ENCODE measurements at places on chromosomes 11 and 22.

DNA sequence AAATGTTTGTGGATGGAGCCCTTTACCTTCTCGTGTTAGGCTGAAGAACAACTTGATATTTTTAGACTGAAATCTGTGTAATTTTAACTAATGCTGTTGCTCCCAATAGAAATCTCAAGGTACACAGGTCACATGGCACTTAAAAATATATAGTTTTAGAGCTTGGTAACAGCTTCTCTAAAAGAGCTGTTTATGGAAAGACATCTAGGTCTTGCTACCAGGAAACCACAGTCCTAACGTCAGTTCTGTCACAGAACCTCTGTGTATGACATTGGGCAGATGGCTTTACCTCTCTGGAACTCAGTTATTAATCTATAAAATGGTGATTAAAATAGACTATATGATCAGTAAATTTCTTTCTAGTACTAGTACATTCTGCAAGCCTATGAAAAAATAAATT, 35.4 kb downstream of the PAK1 start:
- no peak for DNase-seq

DNA sequence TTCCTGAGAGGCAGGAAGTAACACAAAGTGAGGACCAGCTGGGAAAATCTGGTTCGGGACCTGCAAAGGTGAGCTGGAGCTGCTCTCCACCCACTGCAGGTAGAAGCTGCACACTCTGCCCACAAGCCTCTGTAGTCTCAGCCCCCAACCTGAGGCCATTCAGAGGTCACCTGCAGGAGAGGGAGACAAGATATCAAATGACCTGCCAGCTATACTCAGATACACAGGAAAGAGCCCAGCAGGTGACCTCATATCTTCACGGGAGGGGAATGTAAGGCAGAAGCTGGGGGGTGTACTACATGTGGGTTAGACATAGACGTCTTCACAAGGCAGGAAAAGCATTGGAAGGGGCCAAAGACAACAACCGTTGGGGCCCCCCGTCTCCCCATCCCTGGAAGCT, 86.1 kb downstream of the APIP start:
- DNase-seq = no peak

- DNase-seq = no peak
These were observed 151.5 kb downstream of the AASDHPPT start for GRCh38 chr11:106228996-106229395.

- DNase-seq = no peak
These were observed 14.4 kb upstream of the OR52K1 start for GRCh38 chr11:4467811-4468606.

DNA sequence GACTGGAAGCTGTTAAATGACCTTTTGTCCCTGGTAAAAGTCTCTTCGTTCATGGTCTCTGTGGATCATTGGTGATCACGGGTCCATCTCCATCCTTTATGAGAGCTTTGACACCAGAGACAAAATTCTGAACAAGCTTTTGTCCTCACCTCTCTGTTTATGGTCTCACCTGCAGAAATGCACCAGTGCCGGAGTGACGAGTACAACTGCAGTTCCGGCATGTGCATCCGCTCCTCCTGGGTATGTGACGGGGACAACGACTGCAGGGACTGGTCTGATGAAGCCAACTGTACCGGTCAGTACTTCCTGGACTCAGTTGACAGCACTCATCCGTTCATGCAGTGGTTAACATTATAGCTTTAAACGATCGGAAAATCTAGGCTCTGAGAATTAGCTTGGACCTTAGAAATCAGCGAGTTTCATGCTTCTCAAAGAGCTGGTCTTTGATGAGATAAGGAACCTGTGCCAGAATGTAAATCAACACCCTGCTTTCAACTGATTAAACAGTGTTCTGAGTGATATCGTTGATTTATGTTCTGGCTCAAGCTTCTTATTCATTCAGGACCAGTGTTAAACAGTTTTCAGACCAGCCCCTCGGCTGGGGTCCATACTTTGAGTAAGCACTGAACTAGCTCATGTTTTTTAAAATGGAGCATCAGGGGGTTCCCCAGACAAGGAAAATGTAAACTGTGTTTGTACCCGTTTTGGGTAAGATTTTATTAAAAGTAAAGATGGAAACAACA, 124.5 kb upstream of the SORL1-AS1 start:
- no peak for DNase-seq

- peak; percentile 50 for DNase-seq
These were observed at the start of gene CEND1 for GRCh38 chr11:789943-790342. Gene CEND1, minus strand, starts transcription at chr11:790090. Its CDS starts 1,514 bp downstream, at chr11:788576.

DNA sequence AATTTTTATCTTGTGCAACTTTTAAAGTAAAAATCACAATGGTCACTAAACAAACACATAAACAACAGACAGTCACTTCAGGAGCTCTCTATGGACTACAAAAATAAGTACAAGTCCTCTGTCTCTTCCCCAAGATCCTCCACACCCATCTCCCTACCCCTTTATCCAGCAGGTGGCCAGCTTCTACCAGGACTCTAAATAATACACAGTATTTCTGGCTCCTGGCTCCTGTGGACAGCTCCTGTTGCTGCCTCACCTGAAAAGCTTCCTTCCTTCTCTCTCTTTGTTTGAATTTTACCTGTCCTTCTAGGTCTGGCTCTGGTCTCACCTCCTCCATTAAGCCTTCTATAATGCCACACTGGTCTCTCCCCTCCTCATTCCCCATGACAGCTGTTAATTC, 86.1 kb downstream of the CLPB start:
- no peak for DNase-seq

DNA sequence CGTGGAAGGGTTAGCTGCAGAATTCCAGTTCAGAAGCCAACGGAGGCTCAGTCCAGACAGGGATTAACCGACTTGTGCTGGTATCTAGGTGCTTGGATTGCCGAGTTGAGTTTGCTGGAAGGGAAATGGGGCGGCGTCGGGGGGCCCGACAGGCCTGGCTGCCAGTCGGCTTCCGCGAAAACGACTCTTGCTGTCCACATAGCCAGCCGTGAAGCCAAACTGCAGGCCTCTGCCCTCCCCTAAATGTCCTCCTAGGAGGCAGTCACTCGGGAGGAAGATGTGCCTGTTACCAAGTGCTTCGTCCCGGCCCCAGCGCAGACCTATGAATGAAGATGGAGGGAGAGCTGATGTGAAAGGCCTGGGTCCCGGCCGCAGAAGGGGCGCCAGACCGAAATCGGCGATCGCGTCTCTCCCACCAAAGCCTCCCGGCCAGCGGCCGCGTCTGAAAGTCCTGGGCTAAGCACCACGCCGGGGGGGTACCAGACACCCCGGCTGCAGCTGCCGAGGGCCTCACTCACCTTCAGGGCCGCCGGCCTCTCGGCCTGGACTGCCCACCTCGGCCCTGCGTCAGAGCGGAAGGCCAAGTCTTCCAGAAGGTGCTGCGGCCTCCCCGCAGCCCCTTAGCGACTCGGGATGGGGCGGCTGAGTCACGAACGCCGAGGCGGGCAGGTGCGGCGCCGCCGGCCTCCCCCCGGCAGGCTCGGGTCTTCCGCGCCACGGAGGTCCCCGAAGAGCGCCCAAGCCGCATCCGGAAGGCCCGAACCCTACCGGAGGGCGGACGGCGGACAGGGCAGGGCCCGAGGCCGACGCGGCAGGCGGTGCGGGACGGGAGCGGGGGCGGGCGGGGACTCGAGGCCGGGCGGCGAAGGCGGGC, 7.5 kb downstream of the DPAGT1 start:
- peak; percentile 53 for DNase-seq

GRCh38 chr22:18130699-18131429, 19.1 kb upstream of the USP18 start:
- DNase-seq = no peak

DNA sequence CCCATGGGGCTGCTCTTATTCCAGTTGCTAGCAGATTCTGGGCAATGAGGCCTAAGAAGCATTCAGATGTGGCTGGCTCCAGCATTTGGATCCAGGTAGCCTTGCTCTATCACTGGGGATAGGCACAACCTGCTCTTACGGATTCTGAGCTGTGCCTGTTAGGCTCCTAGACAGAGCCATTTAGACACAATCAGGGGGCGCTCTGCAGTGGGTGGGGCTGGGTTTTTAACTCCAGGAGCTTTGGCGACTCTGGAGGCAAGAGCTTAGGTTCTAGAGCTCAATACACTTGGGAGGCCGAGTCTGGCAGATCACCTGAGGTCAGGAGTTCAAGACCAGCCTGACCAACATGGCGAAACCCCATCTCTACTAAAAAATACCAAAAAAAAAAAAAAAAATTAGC, 32.0 kb downstream of the KCNC1 start:
- DNase-seq = no peak

DNA sequence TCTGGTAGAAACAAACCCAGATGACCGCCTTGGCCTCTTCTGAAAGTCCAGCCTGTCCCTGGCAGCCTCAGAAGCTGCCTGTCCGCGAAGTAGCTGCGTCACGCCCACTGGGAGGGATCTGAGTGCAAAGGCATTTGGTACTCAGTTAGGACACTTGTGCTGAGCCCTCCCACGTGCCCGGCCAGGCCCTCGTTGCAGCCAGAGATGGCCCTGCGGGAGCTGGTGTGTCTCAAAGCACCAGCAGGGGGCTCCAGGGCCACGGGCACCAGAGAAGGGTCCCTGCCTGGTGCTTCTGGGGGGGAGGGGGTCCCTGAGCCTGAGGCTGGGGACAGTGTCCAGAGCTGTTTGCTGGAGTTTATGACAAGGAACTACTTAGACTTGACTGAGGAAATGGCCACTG, 5.8 kb downstream of the SELENOO start:
- peak; percentile 36 for DNase-seq

DNA sequence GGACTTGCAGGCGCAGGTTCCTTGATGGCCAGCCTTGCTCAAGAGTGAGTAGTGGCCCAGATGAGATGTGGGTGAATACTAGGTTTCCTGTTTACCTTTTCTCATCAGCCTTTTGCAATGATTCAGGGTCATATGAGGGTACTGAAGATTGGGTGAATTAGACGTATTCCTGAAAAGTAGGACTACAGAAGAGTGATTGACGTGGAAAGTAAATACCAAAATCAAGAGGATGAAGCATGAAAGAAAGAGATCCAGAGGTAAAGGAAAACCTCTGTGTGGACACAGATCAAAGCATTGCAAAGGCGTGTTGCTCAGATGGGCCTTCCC, 59.9 kb downstream of the CYB5R2 start:
- DNase-seq = no peak

GRCh38 chr11:134139873-134140331, 71.0 kb downstream of the JAM3 start:
- peak; percentile 84 for DNase-seq

GRCh38 chr11:42315846-42316245, 856.4 kb upstream of the LRRC4C start:
- no peak for DNase-seq

DNA sequence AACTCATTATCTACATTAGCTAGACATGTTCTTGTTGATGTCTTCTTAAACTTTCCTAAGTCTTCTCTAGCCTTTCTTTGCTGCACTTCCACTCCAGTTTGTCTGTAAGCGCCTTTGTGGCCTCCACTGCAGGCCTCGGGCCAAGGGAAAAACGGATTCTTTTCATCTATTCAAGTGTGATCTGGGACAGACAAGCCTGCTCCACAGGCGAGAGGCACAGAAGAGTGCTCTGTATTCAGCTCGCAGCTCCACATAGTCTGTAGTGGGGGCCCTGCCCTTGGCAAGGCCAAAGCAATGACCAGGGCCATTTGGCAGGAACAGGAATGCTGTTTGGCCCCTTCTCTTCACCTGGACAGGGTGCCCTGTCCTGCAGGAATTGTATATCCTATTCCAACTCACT, 84.1 kb upstream of the BARX2 start:
- DNase-seq = peak; percentile 54

- DNase-seq = no peak
These were observed 94.9 kb downstream of the MICAL2 start for GRCh38 chr11:12205330-12205729.

GRCh38 chr22:45534339-45535192, 31.9 kb downstream of the FBLN1 start:
- DNase-seq = peak; percentile 71

DNA sequence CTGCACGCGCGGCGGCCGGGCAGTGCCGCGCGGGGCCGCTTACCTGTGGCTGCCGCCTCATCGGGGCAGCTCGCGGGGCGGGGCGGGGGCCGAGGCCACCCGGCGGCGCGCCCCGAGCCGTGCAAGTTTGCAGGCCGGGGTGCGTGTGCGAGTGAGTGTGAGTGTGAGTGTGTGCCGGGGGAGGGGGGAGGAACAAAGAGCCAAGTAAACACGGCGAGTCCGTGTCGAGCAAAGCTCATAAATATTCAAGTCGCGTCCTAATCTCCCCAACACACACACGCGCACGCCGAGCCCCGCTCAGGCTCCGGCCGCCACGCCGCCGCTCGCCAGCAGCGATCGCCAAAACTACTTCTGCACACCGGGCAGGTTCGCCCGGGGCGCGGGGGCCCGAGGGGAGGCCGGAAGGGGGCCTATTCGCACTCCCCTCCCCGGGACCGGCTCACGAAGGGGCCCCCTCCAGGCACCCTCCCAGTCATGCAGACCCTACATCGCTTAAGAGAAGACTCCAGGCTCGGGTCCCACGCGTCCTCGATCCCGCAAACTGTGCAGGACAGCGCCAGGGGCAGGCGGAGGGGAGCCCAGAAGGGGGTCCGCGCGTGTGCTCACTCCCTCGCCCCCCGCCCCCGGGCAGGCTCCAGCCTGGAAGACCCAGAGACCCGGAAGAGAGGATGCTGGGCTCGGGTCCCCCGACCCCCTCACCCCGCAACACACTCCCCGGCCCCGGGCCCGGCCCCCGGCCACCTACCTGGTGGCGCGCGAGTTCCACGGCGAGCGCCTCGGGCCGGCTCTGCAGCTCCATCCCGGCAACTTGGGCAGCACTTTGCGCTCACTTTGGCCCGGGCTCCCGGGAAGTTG, 827 bp downstream of the PHF21B start:
- no peak for DNase-seq

DNA sequence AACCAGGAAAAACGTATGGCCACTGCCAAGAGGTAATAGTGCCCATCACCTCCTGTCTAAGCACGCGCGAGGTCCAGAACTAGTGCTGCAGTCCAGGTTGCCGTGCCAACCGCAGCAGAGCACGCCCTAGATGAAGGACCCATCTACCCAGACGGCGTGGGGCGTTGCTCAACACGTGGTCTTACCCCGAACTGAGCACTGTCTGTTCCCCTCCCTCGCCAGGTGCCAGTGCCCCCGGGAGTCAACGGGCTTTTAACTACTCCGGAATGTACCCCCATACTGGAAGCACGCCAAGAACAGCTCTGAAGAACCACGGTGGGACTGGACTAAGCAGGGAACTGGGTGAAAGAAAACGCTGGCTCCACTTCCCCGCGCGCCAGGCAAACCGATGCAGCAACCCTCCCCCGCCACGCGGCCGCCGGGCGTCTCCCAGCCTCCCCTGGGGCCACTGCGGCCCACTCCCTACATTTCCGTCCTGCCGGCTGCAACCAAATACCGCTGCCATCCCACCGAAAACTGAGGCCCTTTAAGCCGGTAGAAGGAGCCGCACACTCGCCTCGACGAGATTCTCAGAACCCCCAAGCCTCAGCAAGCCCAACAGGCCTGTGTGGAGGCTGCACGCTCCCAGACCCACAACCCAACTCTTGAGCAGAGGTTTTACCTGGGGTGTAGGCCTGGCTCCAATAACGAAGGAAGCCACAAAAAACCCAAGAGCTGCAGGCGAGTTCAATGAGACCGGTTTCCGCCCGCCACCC, at the start of gene HSPA8:
Gene HSPA8 (minus strand): TSS at position 734 of the 755 bp plus-strand sequence. CDS start 812 bp downstream, outside the sequence.
- DNase-seq = peak; percentile 76

DNA sequence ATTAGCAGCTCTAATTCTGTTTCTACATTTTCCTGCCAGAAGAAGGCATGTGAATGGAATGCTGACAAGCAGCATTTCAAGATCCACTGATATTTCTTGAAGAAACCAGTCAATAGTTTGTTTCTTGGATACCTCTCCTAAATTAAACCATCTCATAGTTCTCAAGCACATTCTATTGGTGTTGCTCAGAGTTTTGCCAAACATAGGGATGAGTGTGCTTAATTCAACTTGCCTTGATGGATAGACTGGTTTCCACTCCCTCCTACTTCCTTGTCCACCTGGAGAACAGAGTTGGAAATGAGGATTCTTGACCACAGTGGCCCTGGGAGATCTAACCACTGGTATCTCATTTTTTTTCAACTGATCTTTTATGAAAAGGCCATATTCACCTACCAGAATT, 29.8 kb upstream of the DDX10 start:
- DNase-seq = no peak
